ENCODE measurements at places on chromosomes 11 and 22.

DNA sequence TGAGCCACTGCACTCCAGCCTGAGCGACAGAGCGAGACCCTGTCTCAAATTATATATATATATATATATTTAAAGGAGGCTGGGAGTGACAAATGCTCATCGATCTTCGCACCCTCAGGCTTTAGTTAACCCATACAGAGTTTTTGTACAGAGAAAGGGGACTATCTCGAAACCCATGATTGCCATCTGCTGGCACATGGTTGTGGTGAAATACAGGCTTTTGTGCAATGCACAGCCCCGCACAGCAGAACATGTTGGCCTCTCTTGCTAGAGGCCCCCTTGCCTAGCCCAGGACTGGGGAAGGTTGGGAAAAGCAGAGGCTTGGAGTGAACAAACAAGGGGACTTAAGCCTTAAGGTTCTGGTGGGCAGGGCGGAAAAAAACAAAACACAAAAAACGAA lies 3.6 kb downstream of the MYBPC3 start:
- no peak for DNase-seq

DNA sequence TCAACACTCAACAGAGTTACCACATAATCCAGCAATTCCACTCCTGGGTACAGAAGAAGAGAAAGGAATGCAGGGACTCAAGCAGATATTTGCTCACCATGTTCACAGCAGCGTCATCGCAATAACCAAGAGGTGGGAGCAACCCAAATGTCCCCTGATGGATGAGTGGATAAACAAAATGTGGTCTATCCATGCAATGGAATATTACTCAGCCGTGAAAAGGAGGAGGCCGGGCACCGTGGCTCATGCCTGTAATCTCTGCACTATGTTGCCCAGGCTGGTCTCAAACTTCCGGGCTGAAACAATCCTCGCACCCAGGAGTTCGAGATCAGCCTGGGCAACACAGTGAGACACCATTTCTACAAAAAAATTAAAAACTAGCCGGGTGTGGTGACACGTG lies 131.7 kb downstream of the CTTN start:
- no peak for DNase-seq

DNA sequence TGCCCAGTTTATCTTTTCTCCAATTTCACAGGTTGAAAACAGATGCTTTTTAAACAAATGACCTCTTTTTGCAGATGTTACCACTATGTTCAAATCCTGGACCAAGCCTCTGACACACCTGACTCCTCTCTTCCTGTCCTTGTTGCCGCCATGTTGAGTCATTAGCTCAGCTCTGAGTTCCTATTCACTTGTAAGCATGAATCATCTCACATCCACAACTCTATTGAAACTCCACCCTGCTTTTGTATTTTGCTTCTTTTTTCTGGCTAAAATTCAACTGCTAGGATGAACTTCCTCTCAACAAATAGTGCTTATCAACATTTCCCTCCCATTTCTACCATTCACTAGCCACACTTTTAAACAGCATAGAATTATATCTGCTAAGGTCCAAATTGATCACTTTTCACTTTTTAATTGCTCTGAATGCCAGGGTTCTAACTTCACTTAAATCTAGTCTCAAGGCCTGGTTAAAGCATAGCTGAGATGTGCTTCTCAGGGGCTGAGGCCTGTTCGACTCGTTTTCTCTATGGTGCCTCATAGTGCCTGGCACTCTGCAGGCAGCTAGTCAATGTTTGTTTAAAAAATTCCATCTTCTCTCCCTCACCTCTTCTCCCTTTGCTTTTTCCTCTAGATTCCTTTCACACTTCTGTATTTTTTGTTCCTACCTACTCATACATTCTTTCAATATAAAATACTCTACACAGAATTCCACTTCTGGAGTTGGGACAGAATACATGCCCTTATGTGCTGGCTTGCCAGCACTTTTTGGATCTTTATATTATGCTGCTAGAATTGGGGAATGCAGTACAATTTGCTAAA lies 3.9 kb downstream of the JOSD1 start:
- no peak for DNase-seq

DNA sequence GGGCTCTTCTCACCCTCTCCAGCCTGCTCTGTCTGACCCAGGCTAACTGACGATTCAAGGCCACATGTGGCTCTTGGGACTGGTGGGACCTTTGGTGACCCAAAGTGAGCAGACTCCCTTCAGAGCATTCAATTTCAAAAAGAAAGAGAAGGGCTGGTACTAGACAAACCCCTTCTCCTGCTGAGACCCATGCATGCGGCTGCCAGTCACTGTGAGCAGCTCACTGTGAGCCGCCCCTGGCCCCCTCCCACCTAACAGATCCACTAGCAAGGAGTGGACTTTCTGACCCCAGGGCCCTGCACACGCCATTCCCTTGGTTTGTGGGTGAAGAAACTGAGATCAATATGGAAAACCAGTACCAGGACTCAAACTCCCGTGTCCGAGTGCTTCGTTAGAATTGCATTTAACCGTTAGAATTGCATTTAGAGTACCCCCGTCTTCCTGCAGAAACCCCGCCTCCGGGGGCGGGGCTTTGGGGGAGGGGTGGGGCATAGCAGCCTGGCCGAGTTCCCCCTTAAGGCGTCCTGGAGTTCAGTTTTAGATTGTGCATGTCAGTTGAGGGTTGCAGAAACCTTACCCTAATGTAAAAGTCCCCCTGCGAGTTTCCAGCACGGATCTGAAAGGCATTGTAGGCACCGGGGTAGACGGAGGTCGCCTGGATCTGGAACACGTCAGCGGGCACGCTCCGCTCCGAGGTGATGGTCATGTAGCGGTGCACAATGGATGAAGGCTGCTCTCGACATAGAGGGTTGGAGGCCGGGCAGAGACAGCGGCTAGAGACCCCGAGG lies 5.1 kb downstream of the EFEMP2 start:
- DNase-seq, result no peak

GRCh38 chr11:64165481-64165841 lies 452 bp downstream of the MACROD1 start:
- DNase-seq, result no peak

DNA sequence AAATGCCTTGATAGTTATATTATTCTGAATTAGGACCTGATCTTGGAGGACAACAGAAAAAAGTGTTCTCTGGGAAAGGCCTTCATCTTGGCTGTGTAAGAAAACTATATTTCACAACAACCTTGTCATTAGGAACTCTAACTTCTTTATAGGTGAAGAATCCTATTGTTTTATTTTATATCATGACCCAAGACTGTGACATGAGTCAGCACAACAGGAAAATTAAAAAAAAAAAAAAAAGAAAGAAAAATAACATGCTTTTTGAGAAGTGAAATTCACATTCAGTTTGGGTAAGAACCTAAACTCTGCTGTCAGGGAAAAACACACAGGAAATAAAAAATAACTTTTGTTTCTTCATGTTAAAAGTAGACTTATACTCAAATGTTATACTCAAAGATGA lies 11.7 kb upstream of the FOLR2 start:
- no peak for DNase-seq

GRCh38 chr11:78224906-78225420 lies 36.2 kb downstream of the USP35 start:
- no peak for DNase-seq

DNA sequence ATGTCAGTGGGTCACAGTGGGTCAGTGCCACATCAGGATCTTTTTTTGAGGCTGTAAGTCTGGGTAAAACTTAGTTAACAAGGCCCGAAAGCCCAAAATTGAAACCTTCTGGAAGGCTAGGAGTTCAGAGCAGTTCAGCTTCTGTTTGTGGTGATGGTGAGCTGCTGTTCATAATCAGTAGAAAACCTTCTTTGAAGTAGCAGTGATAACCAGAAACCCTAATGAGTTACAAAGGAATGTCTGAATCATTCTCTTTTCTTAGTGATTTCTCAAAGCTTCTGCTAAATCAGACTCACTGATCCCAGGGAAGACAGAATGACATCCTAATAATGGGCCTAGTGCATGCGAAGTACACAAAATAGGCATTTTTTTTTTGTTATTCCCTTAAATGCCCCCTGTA lies 124.7 kb downstream of the PARVA start:
- DNase-seq, result no peak

DNA sequence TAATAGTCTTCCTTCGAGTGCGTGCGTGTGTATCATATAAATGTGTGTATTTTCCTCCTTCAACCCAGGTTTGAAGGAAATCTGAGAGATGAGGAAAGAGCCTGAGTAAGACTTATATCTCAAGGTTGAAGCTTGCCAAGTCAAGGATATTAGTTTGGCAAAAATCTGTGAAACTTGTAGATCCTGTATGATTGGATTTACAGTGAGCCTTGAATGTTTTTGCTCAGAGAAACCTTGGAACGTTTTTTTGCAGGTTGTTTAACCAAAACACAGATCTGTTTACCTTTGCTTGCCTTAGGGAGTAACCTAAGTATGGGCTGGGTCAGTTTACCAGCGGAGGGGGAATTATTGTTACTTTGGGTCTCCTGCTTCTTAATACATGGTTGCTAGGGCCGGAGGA lies 35.9 kb upstream of the SORL1-AS1 start:
- DNase-seq, result no peak

DNA sequence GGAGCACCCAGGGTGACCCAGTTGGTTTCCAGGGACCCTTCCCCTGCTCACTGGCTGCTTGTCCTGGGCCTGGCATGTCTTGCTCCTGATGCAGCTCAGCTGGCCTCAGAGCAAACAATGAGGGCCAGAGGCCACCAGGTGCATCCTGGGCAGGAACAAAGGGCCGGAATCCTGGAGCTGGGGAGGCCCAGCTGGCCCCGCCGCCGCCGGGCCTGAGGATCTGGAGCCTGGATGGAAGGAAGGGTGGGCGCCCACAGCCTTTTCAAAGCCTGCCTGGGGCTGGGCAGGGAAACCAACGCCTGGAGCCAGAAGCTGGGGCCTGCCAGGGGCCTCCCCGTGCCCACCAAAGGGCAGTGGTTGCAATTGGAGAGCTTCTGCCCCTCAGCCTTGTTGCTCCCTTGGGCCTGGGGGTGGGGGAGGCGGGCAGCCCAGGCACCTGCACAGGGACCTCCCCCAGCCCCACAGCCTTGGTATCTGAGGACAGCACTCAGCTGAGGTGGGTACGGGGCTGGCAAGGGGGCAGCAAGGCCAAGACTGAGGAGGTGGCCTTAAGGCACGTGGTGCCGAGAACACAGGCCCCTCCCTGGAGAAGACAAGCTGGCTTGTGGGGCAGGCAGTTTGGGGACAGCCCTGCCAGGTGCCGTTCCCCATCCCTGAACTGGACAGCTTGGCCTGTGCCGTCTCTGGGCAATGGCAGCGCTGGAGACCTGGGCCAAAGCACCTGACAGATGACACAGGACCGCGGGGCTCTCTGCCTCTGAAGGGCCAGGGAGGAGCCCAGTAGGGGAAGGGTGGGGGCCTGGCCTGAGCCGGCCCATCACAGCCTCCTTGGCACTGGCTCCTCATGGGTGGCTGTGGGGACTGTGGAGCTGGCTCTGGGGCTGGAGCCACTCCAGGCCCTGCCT lies 7.1 kb upstream of the ADORA2A start:
- no peak for DNase-seq

DNA sequence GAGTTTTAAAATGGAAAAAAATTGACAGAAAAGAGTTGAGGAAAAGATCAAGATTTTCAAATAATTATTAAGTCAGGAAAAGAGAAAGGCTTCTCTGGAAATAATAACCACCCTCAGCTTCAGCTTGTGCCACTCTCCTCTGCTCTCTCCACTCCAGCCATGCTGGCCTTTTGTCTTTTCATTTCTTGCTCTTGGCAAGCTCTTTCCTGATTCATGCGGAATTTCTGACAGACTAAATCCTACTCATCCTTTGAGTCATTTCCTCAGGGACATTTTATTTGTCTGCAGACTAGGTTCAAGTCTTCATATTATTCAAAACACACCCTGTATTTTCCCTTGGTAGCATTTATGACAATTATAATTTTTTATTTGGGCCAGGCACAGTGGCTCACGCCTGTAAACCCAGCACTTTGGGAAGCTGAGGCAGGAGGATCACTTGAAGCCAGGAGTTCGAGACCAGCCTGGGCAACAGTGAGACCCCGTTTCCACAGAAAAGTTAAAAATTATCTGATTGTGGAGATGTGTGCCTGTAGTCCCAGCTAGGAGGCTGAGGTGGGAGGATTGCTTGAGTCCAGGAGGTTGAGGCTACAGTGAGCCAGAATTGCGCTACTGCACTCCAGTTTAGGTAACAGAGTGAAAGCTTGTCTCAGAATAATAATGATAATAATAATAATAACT lies 7.8 kb upstream of the P4HA3 start:
- DNase-seq, result no peak

- DNase-seq, result no peak
Observed at GRCh38 chr11:134863294-134863693, 451.3 kb upstream of the B3GAT1 start.

GRCh38 chr11:120027546-120028180 lies 110.2 kb downstream of the TRIM29 start:
- DNase-seq, result no peak

DNA sequence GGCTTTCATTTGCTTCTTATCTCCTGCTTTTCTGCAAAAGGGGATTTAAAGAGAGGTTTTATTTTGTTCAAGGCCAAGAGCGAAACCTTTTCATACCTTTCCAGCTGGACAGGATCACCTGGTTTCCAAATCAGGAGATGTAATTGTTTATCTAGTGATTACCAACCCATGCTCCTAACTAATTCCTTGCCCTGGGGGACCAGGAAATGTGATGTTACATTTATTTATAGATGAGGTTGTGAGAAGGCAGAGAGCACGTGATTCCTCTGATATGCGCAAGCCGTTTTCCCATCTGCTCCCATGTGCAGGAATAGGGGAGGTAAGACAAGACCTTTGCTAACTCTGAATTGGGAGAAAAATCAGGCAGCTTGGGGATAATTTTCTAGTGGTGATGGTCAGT lies 507.2 kb upstream of the LARGE1 start:
- DNase-seq, result no peak

DNA sequence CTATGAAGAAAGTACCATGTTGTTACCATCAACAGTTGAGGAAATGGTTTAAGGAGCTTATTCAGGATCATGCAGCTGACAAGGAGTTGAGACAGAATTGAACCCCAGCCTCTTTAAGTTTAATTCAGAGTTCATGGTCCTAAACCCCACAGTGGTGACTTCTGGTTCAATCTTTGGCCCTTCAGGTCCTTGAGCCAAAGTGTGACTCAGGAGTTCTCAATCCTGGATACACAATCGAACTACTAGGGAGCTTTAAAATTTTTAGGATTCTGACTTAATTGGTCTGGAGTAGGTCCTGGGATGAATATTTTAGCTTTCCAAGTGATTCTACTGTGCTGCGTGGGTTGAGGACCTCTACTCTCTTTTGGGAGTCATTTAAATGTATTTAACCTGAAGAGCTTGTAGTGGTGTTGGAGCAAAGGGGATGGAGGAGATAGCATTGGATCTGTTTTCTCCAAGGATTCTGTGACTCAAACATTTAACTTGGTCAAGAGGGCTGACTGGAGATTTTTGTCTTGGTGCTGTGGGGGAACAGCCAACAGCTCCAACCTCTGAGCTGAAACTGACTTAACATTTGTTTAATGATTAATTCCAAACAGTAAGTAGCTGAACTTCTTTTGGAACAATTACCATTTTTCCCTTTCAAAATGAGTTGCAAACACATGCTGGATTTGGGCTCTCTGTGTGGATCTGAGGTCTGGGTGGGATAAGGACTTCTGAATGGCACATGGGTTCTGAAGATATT lies 80.1 kb downstream of the INSC start:
- DNase-seq, result no peak

GRCh38 chr11:60937144-60937527 lies 12.9 kb downstream of the TMEM132A start:
- no peak for DNase-seq
